ENCODE measurements at places on chromosomes 16 and 17. TPM values are rescaled to one million over a fixed set of nuclear protein-coding genes. Genes with fewer than 3 reads are reported as not detected.

Gene COL1A1
- 1,870 TPM for total RNA-seq

Gene ZFP3
- 1.3 TPM for total RNA-seq

Gene KCNH4
- total RNA-seq: not detected

Gene KLHL36
- 59.4 TPM for total RNA-seq

Gene ERBB2
- 34.1 TPM for total RNA-seq

Gene CDH1
- total RNA-seq: 0.09 TPM

Gene KRT32
- total RNA-seq: not detected

Gene ADAD2
- not detected for total RNA-seq

Gene ACAP1
- 2.1 TPM for total RNA-seq

Gene SNTB2
- total RNA-seq: 58.3 TPM

Gene NPIPB9
- 0.71 TPM for total RNA-seq

Gene SNX20
- total RNA-seq: not detected

Gene CCL23
- not detected for total RNA-seq

Gene MSI2
- 17.7 TPM for total RNA-seq

Gene SLC5A10
- total RNA-seq: under 0.01 TPM

Gene HOXB6
- total RNA-seq: 0.09 TPM

Gene SUPT4H1
- total RNA-seq: 41.0 TPM

Gene KRT31
- not detected for total RNA-seq

Gene HID1
- 0.28 TPM for total RNA-seq

Gene RNF227
- total RNA-seq: 2.8 TPM

Gene KRT36
- total RNA-seq: not detected

Gene SDR42E2
- under 0.01 TPM for total RNA-seq

Gene ARL5C
- not detected for total RNA-seq

Gene CDR2L
- total RNA-seq: 10.9 TPM

Gene MFAP4
- 26.3 TPM for total RNA-seq

Gene G6PC1
- not detected for total RNA-seq

Gene SMTNL2
- 0.28 TPM for total RNA-seq

Gene EZH1
- 14.7 TPM for total RNA-seq

Gene FN3K
- 4.9 TPM for total RNA-seq

Gene BIRC5
- 15.5 TPM for total RNA-seq

Gene HS3ST2
- total RNA-seq: not detected

Gene RRAD
- total RNA-seq: 13.5 TPM

Gene ABAT
- total RNA-seq: 4.6 TPM
